Breast epithelium (tissue), 4 donors: ENCODE measurements at places on chromosomes 11 and 22.

GRCh38 chr11:72834905-72835304, 20.7 kb downstream of the ATG16L2 start:
- H3K36me3 ChIP-seq: no peaks in the 10 kb centered on the region
- no peaks in the 10 kb centered on the region for H3K4me1 ChIP-seq
- H3K27ac ChIP-seq: peak overlapping the region; percentile 81
- H3K4me3 ChIP-seq: no peak overlapping the region

DNA sequence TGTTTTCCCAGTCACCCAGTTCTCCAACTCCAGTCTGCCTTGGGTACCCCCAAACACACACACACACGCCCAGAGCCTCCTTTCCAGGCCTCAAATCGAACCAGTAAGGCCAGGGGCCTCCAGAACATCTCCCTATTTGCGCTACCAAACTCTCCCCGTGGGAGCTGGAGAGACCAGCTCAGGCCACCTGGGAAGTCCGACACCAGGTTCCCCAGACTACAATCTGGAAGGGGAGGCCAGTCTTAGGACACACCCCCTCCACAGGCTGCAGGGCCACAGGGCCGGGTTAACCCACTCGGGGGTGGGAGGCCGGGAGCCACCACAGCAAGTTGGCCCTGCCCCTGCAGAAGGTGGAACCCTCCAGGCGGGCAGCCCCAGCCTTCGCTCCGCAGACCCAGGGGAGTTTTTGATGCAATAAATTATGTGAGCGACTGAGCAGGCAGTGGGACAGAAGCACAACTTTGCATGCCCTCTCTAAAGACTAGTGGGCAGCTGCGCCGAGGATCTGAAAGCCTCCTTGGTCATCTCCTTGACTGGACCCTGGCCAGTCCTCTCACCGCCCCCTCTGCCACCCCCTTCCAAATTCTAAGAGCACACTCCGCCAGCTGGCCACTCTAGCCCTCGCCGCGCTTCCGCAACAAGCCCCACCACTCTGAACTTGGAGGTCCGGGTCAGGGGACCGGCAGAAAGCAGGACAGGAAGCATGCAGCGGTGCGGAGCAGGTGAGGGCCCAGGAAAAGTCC, 2.8 kb downstream of the IGF2 start:
- peaks cover 83% of the 10 kb centered on the region for H3K27me3 ChIP-seq
- no peak overlapping the region for H3K27ac ChIP-seq
- H3K4me3 ChIP-seq: peak overlapping the region; percentile 73
- peaks cover 8% of the 10 kb centered on the region for H3K4me1 ChIP-seq

DNA sequence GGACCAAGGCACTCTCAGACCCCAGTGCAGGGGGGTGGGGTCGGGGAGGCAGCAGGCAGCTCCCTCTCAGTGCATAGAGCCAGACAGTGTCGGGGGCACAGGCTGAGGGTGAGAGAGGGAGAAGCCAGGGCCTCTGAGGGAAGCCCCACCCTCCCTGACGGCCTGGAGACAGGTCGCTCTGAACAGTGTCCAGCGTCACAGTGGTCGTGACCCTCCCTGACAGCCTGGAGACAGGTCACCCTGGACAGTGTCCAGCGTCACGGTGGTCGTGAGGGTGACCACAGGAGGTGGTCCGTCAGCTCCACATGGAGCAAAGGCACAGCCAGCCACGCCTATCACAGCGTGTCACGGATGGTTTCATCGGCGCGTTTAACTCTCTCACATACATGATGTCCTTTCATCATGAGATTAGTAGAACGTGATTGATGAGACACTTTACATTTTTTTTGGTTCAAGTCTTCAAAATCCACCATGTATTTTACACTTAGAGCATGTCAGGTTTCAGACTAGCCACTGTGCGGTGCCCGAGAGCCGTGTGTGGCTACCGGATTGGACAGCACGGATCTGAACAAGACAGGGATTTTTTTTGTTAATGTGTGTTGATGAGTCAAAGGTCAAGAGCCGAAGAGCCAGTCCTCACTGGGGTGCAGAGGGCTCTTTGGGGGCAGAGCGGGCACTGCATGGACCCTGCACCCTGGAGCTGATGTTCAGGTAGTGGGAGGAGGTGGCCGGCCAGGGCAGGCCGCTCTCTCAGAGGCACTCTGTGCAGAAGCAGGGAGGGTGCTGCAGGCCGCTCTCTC, 23.9 kb upstream of the PANX2 start:
- no peak overlapping the region for H3K27ac ChIP-seq
- H3K4me3 ChIP-seq: no peak overlapping the region
- no peak for DNase-seq
- H3K36me3 ChIP-seq: no peaks in the 10 kb centered on the region

- peaks cover 7% of the 10 kb centered on the region for H3K4me1 ChIP-seq
- DNase-seq: no peak
- H3K4me3 ChIP-seq: no peak overlapping the region
- H3K27ac ChIP-seq: no peak overlapping the region
- H3K27me3 ChIP-seq: no peaks in the 10 kb centered on the region
- H3K36me3 ChIP-seq: no peaks in the 10 kb centered on the region
These were observed 86.6 kb downstream of the YAP1 start for GRCh38 chr11:102196816-102197215.
